Placental epithelial cell (primary cell): ENCODE measurements at places on chromosomes 12 and 14. TPM values are rescaled to one million over a fixed set of nuclear protein-coding genes. Genes with fewer than 3 reads are reported as not detected.

The TXNDC16 gene
- total RNA-seq, result 2.7 and 4.3 TPM in 2 replicates

The SVOP gene
- total RNA-seq, result not detected in 2 replicates

The RIMBP2 gene
- 0.11 TPM in 1 of 2 replicates, not detected in the other for total RNA-seq

The TAS2R9 gene
- total RNA-seq, result not detected in 2 replicates

The RNF212B gene
- total RNA-seq, result not detected in 2 replicates

The BDKRB1 gene
- not detected in 2 replicates for total RNA-seq

The E2F7 gene
- 3.5 and 3.8 TPM in 2 replicates for total RNA-seq

The NTF3 gene
- total RNA-seq, result not detected in 2 replicates

The NPAS3 gene
- 1.6 and 1.8 TPM in 2 replicates for total RNA-seq

The PRKCH gene
- total RNA-seq, result 35.3 and 47.4 TPM in 2 replicates

The KRT71 gene
- under 0.01 and 0.22 TPM in 2 replicates for total RNA-seq

The BHLHE41 gene
- 0.22 and 1.2 TPM in 2 replicates for total RNA-seq

The CMA1 gene
- not detected in 2 replicates for total RNA-seq

The AVPR1A gene
- 0.33 and 0.39 TPM in 2 replicates for total RNA-seq

The BATF gene
- 7.5 and 7.7 TPM in 2 replicates for total RNA-seq

The OR4E2 gene
- total RNA-seq, result not detected in 2 replicates

The CLEC9A gene
- not detected in 2 replicates for total RNA-seq

The TECPR2 gene
- total RNA-seq, result 19.6 and 23.0 TPM in 2 replicates

The MFAP5 gene
- total RNA-seq, result 726 and 1,098 TPM in 2 replicates

The FOXN4 gene
- not detected in 2 replicates for total RNA-seq

The TMTC2 gene
- 36.8 and 131 TPM in 2 replicates for total RNA-seq

The ARF3 gene
- total RNA-seq, result 19.6 and 45.4 TPM in 2 replicates

The PCED1B gene
- under 0.01 and 0.54 TPM in 2 replicates for total RNA-seq

The OTUB2 gene
- 1.2 and 1.6 TPM in 2 replicates for total RNA-seq

The SLC25A47 gene
- not detected in 2 replicates for total RNA-seq

The ANG gene
- 6.5 and 6.7 TPM in 2 replicates for total RNA-seq

The TAS2R8 gene
- not detected in 2 replicates for total RNA-seq

The KRT75 gene
- not detected in 2 replicates for total RNA-seq

The PRICKLE1 gene
- 3.5 and 12.6 TPM in 2 replicates for total RNA-seq

The CD4 gene
- total RNA-seq, result 0.98 and 1.2 TPM in 2 replicates

The C12orf56 gene
- 0.11 and 0.79 TPM in 2 replicates for total RNA-seq
